ENCODE measurements at places on chromosomes 2 and 18.
A peak's percentile ranks its signal among the peaks of the same experiment; 100 is the strongest.

DNA sequence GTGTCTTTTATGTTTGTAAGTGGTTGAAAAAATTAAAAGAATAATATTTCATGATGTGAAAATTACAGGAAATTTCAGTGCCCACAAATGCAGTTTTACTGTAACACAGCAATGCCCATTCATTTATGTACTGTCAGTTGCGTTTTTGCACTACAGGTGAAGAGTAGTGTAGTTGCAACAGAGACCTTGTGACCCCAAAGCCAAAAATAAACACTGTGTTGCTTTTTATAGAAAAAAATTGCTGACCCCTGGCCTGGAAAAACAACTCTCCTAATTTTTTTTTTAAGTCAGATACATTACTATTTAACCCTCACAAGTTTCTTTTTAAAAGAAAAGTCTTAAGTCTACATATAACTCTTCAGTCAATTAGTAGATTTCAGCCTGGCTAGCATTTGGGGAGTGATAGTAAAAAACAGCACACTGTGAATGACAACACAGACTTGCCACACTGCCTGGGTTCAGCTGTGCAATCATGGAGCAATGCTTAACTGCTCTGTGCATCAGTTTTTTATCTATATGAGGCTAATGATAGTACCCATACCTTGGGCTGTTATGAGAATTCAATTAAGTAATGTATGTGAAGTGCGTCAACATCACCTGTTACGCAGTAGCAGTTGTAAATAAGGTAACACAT, 8.1 kb downstream of the KLHL14 start:
- no peak for DNase-seq

DNA sequence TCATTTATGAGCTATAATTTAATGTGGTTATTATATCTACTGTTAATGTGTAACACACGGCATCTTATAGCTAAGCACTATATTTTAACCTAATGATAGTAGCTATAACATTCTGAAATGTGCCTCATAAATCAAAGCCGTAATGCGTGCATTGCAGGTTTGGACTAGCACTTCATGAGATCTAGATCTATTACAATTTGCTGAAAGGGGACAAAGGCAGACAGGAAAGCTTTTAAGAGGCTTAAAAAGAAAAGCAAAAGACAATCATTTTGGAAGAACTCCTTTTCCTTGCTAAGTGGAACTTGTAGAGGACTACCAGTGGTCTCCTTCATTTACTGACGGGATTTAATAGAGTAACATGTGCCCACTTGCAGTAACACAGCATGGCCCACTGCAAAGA, 213.1 kb downstream of the NBAS start:
- no peak for DNase-seq

GRCh38 chr18:6374935-6375529, 39.7 kb downstream of the L3MBTL4 start:
- no peak for DNase-seq

DNA sequence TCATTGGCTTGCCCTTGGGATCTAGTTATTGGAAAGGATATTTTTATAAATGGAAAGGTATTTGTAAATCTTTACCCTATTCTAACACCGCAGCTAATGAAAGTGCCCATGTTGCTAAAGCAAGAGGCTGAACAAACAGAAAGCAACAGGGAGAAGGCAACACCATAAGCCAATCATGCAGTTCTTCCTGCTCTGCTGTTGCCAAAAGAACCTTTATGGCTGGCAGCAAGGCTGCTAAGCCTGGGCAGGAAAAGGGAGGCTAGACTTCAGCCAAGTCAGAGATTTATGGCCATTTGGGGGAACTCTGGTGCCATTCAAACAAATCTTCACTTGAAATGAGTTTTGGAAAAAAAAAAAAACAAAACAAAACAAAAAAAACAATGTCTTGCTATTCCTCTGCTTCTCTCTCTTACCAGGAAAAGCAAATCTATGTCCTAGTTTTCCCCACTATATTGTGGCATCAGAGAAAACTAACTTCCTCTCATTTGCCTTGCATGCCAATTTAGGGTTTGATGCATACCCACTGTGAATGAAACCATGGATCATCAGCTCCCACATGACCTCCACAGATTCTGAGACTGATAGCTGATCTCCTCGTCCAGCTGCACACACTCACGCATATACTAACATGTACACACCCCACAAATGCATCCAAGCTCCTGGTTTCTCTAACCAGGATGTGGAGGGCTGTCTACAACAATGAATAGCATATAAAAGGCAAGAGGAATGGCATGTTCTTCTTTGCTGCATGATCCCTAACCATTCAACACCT, 179.3 kb downstream of the C1D start:
- DNase-seq: no peak

GRCh38 chr2:85906748-85907147, 18.0 kb upstream of the ST3GAL5 start:
- no peak for DNase-seq

- DNase-seq: peak; percentile 69
Observed at GRCh38 chr2:135225781-135226180, 173.7 kb downstream of the RAB3GAP1 start.

GRCh38 chr2:200782251-200782650, 29.5 kb upstream of the BZW1 start:
- DNase-seq: no peak

- DNase-seq: no peak
Observed at GRCh38 chr2:239590276-239590675, 189.5 kb upstream of the HDAC4 start.

DNA sequence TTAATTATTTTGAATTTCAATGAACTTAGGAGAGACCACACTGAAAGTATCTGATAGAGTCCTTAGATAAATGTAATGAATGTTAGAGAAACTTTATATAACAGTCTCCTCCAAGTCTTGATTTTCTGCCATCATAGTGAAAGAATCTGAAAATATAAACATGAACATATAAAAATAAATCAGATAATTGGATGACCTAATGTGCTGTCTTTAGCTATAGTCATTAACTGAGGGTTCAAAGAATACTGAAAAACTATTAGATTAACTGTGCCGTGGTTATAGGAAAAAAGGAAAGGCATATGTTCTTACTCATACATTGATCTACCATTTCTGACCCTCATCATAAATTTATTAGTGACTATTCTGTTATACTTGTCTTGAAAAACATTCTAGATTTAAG, 47.0 kb upstream of the SPAG16 start:
- DNase-seq: peak; percentile 15

DNA sequence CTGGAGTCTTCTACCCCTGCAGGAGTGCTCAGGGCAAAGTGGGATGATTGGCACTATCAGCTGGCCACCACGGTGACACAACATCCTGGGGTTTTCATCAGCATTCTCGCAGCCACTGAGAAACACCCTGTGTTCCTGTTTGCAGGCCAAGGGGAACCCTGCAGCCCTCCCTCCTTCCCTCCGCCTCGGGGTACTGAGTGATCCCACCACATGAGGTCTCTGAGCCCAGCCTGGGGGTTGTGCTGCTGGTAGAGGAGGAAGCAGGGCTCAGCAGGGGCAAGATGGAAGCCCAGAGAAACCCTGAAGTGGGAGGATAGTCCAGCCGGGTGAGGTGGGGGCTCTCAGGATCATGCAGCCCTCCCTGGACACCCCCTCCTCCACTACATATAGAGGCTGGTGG, at the start of gene OXER1:
TSS of gene OXER1 (minus strand) at position 40 of the 400 bp plus-strand sequence. CDS start 73 bp downstream, outside the sequence.
- no peak for DNase-seq

DNA sequence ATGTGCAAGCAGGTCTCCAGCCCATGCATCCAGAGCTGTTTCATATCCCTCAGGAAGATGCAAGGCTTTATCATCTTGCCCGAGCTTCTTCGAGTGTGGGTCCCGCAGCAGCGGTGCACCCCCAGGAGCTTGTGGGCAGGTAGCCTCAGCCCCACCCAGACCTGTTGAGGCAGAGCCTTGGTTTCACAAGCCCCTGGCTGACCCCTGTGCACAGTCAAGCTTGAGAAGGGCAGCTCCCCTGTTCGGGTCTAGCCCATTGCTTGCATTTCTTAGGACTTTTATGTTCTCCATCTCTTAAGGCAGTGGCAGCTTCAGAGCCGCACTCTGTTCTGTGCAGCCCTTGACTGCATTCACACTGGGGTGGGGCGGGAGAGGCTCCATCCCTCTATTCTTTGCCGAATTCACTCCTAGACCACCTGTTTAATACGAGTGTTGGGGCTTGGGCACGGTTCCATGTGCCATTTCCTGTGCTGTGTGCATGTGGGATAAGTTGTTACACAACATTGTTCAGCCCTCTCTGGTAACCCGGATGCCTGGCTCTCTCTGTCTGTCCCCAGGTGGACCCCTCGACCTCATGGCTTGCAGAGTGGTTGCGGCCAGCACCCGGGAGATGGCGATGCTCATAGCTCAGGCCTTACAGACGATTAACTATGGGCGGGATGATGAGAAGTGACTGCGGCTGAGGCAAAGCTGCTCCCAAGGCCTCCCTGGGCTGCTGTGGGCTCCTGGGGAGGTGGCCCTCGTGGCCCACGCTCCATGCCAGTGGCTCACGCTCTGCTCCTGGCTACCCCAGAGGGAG, 48.7 kb downstream of the IMPA2 start:
- no peak for DNase-seq

DNA sequence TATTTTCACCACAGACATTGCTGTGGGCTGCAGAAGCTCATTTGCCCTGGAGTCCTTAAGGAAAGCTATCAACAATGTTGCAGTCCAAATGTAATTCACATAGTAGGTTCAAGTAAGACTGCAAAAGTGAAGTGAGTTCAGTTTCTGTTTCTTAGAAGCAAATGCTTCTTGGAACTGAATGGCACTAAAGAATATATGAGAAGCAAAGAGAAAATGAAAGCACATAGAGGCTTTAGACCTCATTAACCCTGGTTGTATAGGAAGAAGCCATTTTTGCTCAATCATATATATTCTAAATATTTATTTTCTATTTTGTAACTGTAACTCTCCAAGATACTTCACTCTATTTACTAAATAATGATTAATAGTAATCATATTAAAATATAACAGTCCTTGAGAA, 292.0 kb downstream of the ZNF804A start:
- no peak for DNase-seq

DNA sequence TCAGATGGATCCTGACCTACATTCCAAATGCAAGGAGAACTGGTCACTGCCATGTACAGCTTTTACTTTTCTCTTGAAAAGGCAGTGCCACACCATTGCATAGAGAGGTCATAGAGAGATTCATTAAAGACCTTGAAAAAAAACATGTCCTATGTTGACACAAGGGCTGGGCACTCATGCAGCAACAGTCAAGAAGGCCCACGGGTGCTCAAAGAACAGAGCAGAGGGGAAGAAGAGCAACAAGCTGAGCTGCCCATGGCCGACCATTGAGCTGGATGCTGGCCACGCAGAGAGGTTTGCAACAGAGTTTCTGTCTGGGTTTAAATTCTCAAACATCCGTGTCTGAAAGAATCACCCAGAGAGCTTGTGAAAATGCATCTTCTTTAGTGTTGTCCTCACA, 99.1 kb downstream of the ADD2 start:
- DNase-seq: no peak

GRCh38 chr2:240292619-240293525, 142.6 kb upstream of the GPC1 start:
- no peak for DNase-seq

DNA sequence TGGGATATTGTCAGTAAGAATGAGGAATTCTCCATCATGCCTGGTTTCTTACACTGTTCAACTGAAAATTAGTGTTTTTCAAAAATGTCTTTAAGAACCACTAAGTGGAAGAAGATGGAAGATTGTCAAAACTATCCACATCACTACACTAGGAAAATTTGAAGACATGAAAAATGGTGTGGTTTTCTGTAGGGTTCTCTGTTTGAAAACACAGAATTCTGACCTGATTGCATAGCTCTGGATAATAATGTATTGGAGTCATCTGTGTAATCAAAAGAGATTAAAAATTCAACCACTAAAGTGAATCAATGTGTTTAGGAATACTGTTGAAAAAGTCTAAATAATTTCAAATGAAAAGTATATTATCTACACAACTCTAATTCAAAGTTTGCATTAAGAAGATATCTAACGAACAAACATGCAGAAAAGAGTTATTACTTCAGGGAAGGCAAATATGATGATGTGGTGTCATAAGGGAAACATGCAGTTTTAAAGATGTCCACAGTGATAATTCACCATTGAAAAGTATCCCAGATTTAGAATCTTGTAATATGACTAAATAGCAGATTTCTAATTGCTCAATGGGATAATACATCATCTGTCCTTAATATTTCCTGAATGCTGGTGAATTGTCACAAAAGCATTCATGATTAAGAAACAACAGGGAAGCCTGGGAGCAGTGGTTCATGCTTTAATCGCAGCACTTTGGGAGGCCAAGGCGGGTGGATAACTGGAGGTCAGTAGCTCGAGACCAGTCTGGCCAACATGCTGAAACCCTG, 116.9 kb downstream of the ERBB4 start:
- DNase-seq: peak; percentile 61

DNA sequence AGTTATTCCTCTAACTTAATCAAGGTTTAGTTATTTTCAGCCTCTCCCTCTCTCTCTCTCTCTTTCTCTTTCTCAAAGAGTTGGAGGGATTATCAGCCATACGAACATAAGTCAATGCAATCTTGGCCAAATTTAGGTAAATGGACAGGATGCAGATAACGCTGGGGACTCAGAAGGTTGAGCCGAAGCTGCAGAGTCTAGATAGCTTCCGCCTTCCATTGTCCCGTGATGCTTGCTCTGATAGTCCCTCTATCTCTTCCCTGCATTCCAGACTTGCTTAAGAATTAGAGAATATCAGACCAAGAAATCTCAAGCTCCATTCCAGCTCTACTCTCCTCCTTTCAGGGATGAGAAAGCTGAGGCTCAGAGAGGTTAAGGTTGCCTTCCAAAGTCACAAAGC, 502.8 kb upstream of the TNP1 start:
- no peak for DNase-seq

GRCh38 chr2:26008851-26009566, 24.9 kb upstream of the RAB10 start:
- DNase-seq: peak; percentile 94

- DNase-seq: peak; percentile 16
Observed at GRCh38 chr2:135951041-135951583, 34.3 kb downstream of the DARS1 start.

DNA sequence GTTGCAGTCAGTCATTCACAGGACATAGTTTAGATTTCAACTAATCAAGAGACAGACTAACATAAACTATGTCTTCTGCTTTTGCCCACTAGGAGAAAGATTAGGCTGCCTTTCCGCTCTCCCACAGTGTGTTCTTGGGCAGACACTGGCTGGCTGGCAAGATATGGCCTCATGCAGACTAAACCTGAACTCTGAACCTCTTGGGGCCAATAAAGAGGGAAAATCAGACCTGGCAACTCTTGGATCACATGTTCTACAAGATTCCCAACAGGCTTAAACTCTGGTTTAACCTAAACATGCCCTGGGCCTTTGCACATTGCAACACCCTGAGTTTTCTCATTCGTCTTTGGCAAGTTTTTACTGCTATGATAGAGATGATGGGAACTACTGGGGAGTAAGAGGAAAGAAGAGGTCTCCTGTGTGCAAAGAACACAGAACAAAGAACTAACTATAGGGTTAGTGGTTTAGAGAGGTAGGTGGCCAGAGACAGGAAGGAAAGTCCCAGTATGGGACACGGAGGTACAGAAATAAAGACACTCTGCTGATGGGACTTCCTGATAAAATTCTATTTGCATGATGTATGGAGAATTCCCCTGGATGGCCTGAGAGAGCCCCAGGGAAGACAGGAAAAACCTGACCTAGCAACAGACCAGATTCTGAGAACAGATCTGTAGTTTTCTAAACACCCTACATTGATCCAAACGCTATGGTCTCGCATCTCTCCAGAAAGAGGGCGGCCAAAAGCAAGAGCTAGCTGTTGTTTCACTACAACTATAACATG, 2.0 kb upstream of the ATRAID start:
- DNase-seq: no peak

GRCh38 chr18:45686891-45687611, 36.9 kb upstream of the SLC14A1 start:
- peak; percentile 29 for DNase-seq
